CD4-positive, alpha-beta T cell treated with Interleukin-6 for 4 hours (primary cell): ENCODE measurements at places on chromosomes 12 and 14.

DNA sequence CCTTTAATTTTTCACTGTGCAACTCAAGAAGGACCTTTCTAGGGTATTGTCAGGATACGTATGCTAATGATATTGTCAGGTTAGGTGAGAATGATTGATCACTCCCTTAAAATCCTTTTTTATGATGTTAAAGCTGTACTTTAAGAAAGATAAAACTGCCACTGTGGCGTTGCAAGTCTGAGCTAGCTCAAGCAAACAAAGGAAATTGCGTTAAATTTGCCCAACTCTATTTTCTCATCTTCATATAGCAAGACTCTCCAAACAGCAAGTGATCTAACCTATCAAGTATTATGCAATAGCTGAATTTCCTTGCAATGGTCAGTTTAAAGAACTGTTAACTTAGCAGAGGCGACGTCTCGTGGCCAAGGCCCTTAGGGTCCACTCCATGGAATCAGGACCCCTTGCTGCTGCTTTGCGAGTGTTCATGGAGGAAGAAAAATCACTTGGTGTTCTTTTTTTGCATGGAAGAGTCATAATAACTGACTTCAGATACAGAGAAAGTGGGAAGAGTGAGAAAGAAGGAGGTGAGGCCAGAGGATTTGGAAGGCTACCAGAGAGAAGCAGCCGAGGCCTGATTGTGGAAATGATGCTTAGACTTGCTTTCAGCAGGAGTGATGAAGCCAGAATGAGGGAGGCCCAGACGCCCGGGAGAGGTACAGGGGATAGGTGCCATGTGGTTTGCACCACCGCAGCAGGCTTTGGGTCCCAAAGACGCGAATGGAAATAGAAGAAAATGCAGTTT lies 2.5 kb downstream of the TRAF3 start:
- no peak for DNase-seq

DNA sequence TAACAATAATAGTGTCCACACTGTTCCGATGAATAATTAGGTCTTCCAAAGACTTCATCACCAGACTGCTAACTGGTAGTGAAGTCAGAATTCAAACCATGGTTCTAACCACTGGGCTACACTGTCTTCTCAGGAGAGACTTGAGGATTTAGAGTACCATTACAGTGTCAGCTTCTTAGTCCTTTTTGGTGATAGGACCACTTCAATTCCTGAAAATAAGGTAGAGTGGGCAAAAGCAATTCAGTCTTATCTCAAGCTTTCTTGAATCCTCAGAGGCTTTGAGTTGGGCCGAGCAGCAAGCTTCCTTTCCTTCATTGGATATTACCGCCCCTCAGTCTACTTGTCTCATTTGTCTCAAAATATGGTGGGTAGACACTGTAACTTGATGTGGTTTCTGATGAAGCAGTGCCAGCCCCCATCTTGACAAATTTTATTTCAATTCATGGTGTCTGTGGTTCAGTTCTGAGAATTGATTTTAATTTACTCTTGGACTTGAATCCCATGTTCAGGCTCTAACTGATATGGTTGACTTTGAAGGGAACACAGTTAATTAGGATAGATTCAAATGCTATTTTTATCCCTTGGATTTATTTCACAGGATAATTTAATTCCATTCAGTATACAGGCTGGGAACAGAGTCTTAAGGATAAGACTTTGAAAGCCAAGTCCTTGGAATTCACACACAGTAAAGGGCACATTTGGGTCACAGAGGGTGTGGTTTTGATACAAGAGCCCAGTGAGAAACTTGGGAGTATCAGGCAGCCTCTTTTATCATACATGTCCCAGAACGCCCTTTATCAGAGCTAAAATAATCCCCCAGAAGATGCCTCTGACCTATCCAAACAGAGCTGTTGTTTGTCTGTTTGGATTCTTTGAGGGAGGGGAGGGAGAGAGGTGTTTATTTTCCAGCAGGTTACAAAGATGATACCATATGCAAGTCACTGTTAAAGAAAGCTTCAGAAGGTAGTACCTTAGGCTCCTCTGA lies 167.3 kb downstream of the PRKCH start:
- no peak for DNase-seq

- DNase-seq = no peak
These were observed 70.4 kb downstream of the MOK start for GRCh38 chr14:102234331-102235264.

- no peak for DNase-seq
These were observed 8.7 kb upstream of the SDSL start for GRCh38 chr12:113413488-113413939.

- no peak for DNase-seq
These were observed 132.3 kb downstream of the KSR2 start for GRCh38 chr12:117836476-117836875.
